ENCODE measurements at places on chromosomes 12 and 14.

- no peak for DNase-seq
Observed at GRCh38 chr12:125351788-125352187, 286.6 kb downstream of the AACS start.

DNA sequence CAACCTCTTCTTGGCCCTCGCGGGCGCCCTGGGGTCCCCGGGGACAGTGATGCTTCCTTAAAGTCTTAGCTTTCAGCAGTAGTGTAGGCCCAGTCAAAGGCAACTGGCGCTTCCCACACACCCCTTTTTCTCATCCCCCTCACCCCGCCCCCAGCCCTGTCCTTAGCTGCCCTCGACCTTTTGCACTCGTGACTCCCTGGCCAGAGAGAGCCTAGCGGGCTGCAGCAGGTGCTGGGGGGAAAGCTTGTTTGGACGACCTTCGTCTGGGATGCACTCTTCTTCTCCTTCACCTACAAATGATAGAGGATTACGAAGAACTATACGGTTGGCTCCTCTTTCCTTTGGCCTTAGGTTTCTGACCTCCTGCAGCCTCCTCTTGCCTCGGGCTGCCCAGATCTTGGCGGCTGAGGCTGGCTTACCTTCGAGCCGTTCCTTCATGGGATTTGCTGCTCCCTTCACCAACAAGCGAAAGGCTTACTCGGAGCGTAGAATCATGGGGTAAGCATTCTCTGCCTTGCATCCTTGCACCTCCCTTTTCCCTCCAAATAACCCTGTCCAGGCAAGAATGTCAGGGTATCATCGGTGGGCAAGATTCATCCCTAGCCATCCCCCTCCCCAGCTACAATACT is 815 bp downstream of the COQ10A start:
- no peak for DNase-seq

- no peak for DNase-seq
Observed at GRCh38 chr12:29883941-29884554, 100.3 kb upstream of the TMTC1 start.

DNA sequence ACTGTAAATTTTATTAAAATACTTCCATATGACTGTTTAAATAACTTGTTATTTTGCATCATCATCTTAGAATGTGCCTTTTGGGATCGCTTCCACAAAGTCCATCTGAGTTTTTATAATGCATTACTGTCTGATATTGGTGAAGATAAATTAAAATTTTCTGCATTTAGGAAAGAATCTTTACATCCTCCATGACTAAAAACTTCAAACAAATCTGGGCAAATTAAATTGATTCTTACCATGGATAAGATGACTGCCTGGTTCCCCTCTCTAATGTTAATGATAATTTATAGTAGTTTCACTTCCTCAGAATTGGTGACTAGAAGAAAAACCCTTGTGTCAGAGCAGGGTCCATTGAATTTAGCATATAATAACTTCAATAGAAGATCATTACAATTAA is 94.7 kb upstream of the SLC38A4 start:
- no peak for DNase-seq

GRCh38 chr14:77187649-77188012 is 6.0 kb downstream of the TMEM63C start:
- no peak for DNase-seq

DNA sequence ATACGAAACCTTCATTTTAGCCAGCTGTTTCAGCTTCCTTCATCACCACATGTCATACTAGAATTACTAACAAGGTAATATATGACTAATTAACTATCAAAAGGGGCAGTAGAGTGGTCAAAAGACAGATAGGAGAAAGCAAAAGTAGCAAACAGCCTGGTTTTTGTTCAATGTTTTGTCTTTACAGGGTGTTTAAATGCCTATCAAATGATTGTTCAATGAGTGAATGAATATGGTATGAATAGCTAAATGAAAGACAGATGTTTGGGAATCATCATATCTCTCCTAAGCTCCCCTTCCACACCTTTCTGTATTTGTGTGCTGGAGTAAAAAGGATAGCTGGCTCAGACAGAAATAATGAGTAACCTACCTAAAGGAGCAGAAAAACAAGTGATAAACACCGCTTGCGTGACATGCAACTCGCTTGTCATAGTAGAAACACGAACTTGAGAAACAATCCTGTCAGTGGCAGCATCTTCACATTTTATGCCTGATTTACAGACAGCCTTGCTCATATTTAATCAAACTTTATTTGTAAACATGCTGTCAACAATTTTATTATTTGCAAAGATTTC is 34.2 kb downstream of the ABCC9 start:
- no peak for DNase-seq

DNA sequence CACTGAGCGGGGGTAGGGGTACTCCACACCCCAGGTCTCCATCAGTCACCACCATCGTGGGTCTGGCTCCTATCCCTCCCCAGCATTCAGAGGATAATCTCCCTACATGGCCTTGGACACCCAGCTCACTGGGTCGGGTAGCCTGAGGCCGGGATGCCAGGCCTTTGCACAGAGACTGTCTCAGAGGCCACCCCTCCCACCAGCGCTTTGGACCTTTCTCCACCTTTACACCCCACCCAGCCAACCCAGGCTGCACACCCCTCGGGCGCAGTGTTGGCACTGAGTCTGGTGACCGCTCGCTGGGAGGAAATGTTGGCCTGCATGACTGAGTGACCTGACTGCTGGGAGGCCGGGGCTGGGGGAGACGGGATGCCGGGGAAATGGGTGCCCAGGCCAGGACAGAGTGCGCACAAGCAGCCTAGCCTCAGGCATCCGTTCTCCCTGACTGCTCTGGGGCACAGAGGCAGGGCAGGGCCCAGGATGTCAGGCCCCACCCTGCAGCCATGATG is 10.6 kb upstream of the LBHD2 start:
- no peak for DNase-seq

DNA sequence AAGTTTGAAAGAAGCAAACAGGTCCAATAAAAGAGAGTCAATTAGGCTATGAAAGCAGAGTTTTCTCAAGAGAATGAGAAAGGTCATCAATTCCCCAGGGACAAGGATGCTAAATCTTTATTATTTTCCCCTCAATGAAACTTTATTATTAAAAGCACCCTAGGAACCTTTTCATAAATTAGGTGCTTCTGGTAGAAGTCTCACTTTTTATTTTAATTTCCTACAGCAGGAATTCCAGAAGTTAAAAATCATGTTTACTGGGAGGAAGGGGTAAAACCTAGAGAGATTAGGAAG is 223.2 kb upstream of the SOX5 start:
- DNase-seq = no peak

DNA sequence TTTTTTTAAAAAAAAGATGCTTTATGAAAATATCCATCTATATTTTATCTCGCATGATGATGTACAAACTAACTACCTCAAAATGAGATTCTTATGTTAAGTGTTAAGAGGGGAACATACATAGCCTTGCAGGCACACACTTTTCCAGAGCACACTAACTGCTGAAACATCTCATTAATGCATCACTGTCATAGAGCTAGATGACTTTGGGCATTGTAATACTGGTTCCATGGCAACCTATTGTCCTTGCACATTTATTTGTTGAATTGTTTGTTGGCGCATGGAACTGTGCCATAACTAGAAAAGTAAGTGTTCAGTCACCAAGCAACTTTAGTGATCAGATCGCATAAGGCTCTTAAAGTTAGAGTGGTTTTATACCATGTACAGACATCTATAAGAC is 348.3 kb downstream of the GALC start:
- no peak for DNase-seq

- DNase-seq = no peak
Observed at GRCh38 chr14:69504775-69505174, 20.2 kb downstream of the PLEKHD1 start.

- DNase-seq = no peak
Observed at GRCh38 chr12:54306925-54307741, 6.3 kb upstream of the NFE2 start.

GRCh38 chr12:119258556-119258955 is 76.0 kb upstream of the CCDC60 start:
- no peak for DNase-seq

GRCh38 chr12:106068296-106068695 is 70.5 kb downstream of the NUAK1 start:
- no peak for DNase-seq

GRCh38 chr14:95440496-95440895 is 76.0 kb downstream of the SYNE3 start:
- DNase-seq = no peak

GRCh38 chr12:115049614-115050013 is 365.6 kb upstream of the TBX3 start:
- DNase-seq = no peak

DNA sequence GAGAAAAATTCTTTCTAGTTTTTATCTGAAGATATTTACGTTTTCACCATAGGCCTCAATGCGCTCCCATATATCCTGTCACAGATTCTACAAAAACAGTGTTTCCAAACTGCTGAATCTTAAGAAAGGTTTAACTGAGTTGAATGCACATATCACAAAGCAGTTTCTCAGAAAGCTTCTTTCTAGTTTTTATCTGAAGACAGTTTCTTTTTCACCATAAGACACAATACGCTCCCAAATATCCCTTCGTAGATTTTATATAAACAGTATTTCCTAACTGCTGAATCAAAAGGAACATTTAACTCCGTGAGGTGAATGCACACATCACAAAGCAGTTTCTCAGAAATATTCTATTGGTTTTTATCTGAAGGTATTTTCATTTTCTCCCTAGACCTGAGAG is 385.5 kb downstream of the ALG10 start:
- DNase-seq = no peak

- DNase-seq = no peak
Observed at GRCh38 chr14:39876916-39877315, 444.7 kb upstream of the FBXO33 start.

DNA sequence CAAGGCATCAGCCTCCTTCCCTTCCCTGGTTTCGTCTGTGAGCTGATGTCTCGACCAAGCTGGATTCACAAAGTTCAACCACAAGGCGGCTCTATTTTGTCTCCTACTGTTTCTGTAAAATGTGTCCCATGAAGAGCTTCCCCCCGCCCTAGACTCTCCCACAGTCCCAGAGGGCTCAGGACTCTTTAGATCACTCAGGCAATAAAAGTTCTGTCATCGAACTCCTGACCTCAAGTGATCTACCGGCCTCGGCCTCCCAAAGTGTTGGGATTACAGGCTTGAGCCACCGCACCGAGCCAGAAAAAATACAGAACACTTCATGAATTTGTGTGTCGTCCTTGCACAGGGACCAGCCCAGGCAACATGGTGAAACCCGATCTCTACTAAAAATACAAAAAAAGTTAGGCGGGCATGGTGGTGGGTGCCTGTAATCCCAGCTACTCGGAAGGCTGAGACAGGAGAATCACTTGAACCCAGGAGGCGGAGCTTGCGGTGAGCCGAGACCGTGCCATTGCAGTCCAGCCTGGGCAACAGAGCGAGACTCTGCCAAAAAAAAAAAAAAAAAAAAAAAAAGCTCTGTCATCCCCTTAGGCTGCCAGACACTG is 149.4 kb downstream of the BCL11B start:
- no peak for DNase-seq

DNA sequence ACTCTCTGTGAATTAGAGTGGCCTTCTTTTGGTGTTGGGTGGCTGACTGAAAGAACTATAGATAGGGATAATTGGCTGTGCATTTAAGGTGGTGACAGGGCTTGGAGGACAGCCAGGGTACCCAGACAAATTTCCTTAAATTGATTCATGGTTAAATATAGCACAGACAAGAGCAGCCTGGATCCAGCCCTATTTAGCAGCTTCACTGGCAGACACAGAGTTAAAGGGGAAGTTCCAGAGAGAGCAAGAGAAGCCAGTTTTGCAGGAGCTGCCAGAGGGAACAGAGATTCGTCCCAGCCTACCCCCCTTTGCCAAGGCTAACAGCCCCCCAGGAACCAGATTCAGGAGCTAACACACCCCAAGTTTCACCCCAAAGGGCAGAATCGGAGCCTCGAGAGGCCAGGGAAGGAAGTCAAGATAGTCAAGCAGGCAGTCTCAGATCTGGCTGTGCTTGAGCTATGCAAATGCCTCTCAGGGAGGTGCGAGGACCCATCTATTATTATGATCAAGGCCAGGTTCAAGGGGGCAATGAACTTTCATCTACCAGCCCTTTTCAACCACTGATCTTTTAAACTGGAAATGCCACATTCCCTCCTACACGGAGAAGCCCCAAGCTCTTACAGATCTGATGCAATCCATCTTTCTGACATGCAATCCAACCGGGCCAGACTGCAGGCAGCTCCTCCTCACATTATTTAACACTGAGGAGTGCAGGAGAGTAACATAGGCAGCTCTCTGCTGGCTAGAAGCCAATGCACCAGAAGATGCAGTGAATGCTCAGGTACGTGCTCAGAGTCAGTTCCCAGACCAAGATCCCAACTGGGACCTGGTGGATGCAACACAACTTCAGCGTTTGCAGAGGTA is 58.2 kb downstream of the DHRS2 start:
- DNase-seq = no peak

DNA sequence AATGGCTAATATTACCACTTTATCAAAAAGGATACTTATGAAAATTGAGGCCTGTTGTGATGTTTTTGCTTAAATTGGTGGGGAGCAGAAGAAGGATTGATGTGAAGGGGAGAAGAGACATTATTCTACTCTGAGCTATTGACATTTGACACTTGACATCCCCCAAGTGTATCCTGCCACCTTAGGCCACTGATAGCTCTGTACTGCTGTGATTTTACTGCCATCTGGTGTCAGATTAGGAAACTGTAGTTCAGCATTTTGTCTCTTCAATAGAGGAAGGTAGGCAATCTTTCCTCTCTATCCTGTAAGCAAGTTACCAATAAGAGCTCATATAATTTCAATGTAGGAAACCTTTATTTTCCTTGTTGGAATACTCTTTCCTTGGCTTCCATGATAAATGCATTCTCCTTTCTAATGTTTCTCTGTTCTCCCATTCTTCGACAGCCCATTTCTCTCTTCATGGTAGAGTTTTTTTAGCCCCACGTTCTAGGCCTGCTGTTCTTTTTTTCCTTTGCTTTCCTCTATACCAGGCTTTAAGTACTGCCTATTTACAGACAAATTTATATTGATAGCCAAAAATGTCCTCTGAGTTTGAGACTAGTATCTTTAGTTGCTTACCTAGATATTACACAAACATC is 46.3 kb downstream of the PPHLN1 start:
- no peak for DNase-seq

DNA sequence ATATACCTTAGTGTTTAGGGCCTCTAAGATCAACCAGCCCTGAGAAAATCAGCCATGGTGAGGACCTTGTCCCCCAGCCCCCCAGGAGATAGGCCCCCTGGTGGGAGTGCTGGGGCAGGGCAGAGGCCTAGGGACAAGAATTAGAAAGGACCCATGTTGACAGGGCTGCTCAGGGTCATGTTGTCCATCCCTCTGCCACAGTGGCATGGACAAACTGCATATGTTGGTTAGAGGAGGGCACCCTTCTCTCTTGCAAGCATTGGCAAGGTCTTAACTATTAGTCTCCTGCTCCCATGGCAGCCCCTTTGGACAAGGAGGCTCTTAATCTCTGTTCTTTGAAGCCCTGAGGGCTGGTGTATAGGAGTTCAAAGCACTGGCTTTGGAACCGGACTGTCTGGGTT is 755 bp upstream of the PTPN6 start:
- DNase-seq = no peak

Data from stimulated activated CD8-positive, alpha-beta memory T cell treated with anti-CD3 and anti-CD28 coated beads, Interleukin-4, amount 100 ng/mL, for 1 hour (primary cell).